ENCODE measurements at places on chromosomes 5 and 9. TPM values are rescaled to one million over a fixed set of nuclear protein-coding genes. Genes with fewer than 3 reads are reported as not detected.

The NR5A1 gene
- total RNA-seq = 0.42 TPM

DNA sequence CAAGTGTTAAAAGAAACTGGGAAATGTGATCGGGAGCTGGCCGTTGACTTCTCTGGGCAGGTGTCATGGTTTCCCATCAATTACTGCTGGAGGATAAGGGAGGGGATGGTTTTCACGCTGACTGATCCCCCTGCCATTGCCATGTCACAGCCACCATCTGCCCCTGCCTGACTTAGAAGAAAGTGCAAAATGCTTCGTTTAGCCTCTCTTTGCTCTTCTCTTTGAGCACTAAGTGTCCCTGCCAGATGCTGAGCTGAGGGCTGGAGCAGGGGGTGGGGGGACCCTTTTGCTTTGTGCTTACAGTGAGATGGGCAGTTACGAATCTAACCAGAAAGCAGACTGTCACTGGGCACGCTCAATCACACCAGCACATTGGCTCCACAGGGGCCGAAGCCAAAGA lies 138.4 kb upstream of the ALDH1B1 start:
- DNase-seq = no peak

DNA sequence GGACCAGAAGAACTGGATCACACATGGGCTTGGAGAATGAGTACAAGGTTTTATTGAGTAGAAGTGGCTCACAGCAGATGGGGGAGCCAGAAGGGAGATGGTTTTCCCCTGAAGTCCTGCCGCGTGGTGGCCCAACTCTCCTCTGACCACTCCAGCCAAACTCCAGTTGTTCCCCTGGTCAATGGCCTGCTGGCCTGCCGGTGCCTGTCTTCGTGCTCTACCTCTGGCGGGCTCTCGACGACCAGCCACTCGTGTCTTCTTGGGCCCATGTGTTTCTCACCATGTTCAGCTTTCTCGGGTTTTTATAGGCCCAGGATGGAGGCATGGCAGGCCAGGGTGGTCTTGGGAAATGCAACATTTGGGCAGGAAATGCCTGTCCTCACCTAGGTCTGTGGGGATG lies 519.6 kb downstream of the CYLC2 start:
- no peak for DNase-seq

DNA sequence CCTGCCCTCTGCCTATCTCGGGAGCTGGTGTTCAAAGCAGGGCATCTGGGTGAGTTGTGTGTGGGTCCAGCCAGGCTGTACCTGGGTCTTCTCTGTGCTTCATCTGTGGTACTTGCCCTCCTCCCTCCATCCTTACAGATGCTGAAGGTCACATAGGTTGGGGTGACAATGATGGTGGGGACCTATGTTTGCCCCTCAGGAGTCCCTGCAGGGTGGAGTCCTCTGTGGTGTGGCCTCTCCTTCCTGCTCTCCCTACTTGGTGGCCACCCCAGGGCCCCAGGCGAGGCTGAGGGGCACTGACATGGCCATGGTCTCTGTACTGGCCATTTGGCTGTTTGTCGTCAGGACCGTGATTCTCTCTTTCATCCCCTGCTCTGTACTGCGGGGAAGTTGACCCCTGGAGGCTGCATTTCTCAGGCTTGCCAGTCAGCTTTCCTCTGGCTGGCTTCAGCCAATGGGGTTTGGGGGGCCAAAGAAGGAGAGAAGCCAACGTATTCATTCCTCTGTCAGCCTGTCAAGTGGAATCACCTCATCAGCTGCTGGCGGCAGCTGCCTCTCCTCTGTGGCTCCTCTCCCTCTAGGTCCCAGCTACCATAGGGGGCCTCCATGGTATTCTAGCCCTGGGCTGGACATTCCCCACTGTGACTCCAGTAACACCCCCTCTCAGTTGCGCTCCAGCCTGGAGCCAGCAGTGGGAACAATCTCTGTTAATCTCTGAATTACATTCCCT lies 4.6 kb downstream of the DCANP1 start:
- DNase-seq = no peak

Measured in H1 (cell line).